Small intestine (tissue), 16 donors: ENCODE measurements at places on chromosomes 6 and 20.

DNA sequence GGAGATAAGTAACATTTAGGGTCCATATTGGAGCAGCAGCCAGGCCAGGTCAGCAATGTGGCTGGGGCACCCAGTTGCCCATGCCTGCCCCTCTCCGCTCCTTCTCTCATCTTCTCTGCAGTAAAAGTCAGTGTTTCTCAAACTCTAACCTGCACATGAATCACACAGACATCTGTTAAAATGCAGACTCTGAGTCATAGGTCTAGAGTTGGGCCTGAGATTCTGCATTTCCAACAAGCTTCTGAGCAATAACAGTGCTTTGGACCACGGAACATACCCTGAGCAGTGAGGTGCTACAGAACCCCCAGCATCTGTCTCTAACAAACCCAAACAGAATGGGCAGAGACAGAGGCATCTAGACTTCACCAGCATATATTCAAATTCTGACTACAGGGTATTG lies 10.1 kb downstream of the PHF10 start:
- no peak for DNase-seq

DNA sequence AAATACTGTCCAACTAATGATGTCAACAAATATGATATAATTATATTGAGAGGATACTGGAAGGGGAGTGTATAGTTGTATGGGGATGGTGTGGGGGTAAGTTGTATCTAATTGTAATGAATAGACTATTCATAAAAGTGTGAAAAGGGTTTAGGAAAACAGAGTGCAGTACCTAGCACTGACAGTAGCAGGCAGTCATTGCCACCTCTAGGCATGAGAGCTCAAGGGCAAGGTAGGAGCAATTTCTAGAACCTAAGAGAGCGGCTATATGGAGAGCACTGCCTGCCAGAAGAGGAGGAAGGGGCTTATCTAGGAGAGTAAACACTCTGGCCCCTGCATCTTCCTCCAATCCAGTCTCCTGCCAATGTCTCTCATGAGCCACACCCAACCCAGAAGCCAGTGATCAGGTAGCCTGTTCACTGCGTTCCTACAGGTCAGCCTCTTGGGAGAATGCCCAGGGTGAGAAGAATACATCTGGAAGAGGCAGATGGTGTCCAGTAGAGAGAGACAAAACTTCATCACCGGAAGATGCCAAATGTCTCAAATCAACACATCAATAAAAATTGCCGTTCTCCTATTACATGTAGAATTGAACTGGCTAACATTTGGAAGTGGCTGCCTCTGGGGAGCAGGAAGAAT lies 200.0 kb downstream of the LY86 start:
- peak; percentile 56 for DNase-seq

DNA sequence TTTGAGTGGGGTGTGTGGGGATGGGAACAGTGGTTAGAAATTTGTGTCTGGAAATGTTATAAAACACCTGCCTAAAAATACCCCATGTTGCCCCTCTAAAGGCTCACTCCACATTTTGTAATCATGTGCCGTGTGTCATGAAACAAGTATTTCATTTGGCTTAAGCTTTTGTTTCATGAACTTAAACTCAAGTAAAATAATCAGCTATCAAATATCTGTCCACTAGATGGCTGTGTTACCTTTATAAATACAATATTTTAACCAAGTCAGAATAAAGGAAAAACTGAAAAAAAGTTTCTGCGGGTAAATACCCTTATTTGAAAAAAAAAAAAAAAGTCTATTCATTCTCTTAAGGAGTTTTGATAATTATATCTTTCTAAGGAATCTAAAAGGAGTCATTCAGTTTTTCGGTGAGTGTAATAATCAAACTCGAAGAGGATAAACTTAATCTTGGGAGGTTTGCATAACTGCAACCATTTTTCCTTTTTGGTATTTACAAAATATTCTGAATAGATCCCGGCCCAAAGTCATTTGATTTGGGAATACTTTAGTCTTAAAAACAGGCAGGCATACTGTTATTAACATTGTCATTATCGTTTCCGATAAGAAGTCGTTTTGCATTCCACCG lies 29.9 kb upstream of the MTRF1L start:
- DNase-seq = peak; percentile 13

DNA sequence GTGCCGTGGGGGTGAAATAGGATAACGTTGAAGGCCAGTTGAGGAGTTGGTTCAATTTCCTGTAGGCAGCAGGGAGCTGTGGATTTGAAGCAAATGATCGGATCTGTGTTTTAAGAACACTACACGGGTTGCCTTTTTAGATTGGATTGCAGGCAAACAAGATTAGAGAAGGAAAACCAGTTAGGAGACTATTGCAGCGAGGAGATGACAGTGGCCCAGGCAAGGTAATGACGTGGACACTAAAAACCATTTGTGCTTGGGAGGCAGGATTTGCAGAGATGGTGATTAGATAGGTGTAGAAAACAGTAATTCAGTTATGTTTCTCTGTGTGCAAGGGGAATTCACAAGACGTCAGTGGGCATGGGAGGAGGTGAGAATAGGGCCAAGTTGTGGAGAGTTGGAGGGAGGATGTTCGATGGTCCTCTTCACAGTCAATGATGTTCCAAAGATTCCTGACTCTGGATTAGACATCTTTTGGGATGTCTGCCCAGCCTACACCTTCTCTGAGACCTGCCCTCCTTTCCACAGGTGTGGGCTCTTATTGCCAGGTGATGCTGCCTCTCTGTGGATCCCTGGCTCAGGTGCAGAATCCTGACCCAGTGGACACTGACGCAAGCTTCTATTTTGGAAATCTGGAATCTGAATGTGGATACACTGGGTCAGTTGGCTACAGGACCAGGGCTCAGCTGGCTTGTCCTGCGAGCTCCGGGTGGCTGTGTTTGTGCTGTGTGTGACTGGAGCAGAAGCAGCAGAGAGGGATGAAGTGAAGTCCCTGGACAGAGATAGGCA lies 54.2 kb downstream of the TFAP2C start:
- no peak for DNase-seq

- DNase-seq = no peak
Observed at GRCh38 chr6:14036911-14037310, 80.7 kb upstream of the CD83 start.

DNA sequence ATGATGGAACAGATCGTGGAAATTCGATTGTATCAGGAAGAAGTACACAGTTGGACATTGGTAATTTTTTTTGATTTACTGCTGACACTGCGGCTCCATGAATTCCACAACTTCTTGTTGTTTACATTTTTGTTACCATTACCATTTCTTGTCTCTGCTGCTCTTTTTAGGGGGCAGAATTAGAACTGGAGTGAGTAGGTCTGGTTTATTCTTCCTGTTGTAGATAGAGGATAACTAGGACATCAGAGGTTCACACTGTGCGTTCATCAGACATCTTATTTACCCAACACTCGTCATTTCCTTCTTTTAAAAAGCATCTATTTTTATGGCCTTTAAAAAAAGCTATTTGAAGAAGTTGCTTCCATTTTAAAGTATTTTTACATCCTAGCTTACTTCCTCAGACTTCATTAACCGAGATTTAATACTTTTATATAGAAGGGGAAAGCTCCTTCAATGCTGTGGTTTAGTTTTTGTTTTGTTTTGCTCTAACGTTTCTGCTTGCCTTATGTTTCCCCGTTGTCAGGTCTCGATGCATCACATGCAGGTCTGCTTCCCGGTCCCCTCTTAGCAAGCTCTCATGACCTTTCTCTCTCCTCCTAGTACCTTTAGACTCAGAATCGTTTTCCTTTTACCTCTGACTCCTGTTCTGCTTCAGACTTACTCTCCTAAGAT lies 139.1 kb downstream of the ARID1B start:
- no peak for DNase-seq

GRCh38 chr6:146543940-146544615 lies 445 bp downstream of the RAB32 start:
- peak; percentile 86 for DNase-seq

DNA sequence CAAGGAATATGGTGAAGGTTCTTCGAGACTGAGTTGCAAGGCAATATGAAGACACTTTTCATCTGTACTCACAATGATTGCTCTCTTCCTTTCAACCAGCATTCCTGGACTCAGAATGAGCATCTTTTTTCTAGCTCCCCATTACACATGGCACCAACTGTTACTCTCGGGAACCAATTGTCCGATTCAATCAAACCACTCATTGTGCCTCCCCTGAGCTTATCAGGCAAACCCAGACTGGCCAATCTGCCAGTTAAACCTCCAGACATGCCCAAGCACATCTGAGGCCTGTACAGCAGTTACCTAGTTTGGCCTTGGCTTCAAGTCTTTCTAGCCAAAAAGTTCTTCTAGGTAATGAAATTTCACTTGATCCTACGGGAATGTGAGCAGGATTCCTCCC lies 164.1 kb downstream of the ID4 start:
- no peak for DNase-seq

GRCh38 chr20:38094373-38094891 lies 60.9 kb downstream of the RPRD1B start:
- DNase-seq = peak; percentile 76

GRCh38 chr6:127348028-127348661 lies 4.7 kb upstream of the ECHDC1 start:
- DNase-seq = no peak

GRCh38 chr20:39829661-39830060 lies 859.4 kb downstream of the MAFB start:
- no peak for DNase-seq

- no peak for DNase-seq
Observed at GRCh38 chr6:130666786-130667185, 160.4 kb upstream of the SMLR1 start.

DNA sequence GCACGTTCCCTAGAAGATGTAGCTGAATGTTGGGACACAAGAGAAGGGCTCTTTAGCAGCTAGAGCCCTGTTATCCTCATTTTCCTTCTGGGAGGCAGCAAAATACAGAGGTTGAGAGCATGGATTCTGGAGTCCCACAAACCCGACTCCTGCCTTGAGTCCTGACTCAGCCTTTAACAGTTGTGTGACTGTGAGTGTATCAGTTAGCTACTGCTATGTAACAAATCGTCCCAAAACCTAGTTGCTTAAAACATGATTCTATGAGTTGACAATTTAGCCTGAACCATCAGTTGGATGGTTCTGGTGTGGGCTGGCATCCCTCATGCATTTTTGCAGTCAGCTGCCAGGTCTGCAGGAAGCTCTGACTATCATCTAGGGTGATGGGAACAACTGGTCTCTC lies 54.6 kb downstream of the RBM38 start:
- no peak for DNase-seq

DNA sequence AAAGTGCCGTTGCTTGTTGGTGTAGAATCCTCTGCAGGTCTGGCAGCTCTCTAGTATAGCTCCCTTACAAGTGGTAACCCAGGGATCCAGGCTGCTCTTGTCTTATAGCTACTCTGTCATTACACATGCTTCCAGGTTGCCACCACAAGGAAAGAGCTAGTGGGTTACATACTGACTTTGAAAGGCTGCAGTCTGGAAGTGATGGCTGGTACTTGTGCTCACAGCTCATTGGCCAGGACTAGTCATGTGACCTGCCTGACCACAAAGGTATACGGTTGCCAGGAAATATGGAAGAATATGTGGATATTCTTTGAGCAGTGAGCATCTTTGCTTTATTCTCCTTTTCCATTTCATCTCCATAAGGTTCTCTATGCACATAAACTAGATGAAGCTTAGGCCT lies 46.0 kb downstream of the RREB1 start:
- DNase-seq = no peak

DNA sequence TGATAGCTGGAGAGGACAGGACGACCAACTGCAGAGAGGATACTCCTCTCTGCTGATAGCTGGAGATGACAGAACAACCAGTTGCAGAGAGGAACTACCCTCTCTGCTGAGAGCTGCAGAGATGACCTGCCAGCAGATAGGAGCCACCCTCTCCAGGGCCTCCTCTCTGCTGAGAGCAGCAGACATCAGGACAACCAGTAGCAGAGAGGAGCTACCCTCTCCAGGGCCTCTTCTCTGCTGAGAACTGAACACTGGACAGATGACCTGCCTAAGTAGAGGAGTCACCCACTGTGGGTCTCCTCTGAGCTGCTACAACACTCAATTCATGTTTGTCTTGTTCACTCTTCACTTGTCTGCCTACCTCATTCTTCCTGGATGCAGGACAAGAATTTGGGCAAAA lies 27.3 kb upstream of the ZBTB24 start:
- DNase-seq = no peak

DNA sequence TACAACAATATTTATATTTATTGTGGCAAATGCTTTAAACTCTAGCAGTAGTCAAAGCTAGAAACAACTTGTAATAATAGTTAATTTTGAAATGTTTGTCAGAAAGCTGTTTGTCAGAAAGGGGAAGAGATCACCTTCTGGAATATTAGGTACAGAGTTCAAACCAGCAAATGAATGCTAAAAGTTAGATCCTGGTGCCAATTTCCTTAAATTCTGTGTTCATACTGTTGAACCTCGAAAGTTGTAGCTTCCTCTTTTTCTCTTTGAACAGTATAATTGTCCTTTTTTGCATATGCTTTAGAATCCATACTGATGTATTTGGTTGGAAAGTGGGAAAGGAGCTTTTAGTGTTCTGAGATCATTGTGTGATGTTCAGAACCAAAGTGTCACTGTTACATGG lies 22.4 kb downstream of the ITCH start:
- no peak for DNase-seq

- DNase-seq = no peak
Observed at GRCh38 chr6:111920578-111920977, 47.3 kb upstream of the FYN start.

GRCh38 chr6:167576050-167576741 lies 250.5 kb upstream of the AFDN start:
- DNase-seq = no peak
